Fibroblast of villous mesenchyme (primary cell): ENCODE measurements at places on chromosomes 11 and 22. TPM values are rescaled to one million over a fixed set of nuclear protein-coding genes. Genes with fewer than 3 reads are reported as not detected.

GRCh38 chr22:46622081-46622521 lies 1.9 kb downstream of the GRAMD4 start:
- DNase-seq, result no peak

C11orf21 gene
- not detected in 2 replicates for total RNA-seq

DNA sequence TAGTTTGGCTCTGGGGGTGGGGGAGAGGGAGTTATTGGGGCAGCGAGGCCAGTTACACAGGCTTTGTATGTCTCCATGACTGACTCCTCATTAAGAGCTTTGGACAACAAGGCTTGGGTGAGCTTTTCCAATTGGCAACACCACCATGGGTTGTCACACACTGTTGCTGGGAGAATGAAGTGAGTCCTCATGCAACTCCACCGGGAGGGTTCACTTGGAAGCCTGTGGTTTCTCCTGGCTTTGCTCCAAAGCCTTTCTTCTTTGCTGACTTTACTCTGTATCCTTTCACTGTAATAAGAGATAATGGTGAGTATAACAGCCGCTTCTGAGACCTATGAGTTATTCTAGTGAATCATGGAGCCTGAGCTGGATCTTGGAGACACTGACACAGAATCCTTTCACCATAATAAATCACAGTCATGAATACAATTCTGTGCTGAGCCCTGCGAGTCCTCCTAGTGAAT lies 24.9 kb downstream of the EIF3F start:
- DNase-seq, result peak; percentile 68

TSPAN32 gene
- total RNA-seq, result under 0.01 and 0.43 TPM in 2 replicates
